ENCODE measurements at places on chromosomes 4 and X.

DNA sequence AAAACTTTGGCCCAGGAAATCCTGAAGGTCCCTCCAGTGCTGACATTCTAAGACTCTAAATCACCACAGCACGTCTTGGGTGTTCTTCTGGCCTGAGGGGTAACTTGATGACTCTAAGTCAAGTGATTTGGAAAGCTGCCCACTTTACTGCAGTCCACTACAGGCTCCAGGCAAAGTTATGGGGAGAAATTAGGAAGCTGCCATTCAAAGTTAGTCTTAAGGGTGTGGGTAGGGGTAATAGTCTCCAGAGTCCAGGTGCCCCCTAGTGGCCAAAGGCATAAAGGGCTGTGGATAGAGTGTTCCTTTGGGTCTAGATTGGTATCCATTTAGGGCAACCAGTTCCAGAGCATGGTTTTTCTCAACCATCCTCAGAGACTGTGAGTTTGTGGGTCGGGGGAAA is 38.7 kb upstream of the SLC16A2 start:
- peak; percentile 70 for DNase-seq

DNA sequence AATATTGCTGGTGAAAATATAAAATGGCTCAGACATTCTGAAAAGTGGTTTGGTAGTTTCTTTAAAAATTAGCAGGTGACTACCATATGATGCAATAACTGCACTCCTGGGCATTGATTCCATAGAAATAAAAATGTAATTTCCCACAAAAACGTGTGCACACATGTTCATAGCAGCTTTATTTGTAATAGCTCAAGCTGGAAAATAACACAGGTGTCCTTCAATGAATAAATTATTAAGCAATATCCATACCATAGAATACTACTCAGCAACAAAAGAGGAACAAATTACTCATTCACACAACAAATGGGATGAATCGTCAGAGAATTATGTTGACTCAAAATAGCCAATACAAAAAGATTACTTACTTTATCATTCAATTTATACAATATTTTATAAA is 893.7 kb upstream of the SLIT2 start:
- DNase-seq: no peak

- no peak for DNase-seq
Observed at GRCh38 chrX:49934148-49934547, 11.8 kb downstream of the CLCN5 start.

GRCh38 chr4:149754526-149754925 is 61.1 kb downstream of the IQCM start:
- no peak for DNase-seq

DNA sequence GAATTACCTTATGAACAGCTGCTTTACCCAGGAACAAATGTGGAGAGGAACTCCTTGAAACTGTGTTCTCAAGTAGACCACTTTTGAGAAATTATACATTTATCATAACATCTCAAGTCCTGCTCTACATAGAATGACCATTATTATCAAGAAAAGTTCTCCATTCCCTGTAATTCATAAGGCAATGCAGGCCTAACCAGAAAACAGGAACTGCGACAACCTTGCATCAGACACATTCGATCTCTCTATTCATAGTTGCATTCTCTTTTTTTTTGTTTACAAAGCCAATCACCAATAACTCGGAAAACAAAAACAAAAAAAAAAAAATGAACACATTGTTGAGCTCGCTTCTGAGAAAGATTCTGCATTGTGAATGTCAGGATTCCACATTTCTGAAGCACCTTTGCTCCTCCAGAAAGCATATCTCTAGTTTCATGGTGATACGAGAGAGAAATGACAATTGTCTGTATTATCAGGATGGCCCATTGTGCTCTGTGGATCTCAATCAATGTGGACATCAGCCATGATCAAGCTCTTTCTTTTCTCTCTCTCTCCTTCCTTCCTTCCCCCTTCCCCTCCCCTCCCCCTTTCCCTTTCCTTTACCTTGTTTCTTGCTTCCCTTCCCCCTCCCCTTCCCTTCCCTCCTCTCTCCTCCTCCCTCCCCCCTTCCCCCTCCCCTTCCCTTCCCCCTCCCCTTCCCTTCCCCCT is 32.4 kb upstream of the CD99 start:
- DNase-seq: no peak

GRCh38 chrX:13239272-13239671 is 80.6 kb downstream of the ATXN3L start:
- DNase-seq: no peak

DNA sequence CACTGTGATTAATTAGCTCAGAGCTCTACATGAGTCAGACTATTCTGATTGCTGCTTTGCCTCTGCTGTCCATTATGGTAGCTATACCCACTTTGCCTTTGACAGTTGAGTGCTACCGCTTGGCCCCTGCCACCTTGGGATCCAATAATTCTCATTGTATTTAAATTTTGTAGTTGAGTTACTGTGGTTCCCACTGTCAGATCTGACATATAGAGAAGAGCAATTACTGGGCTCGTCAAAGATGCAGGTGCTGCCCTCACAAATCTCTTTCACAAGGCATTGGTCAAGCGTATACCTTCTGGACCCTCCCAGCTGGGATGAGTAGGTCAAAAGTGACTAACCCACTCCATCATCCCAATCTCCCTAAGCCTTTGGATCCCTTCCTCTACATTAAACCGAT is 18.3 kb upstream of the PRDM8 start:
- DNase-seq: no peak

- no peak for DNase-seq
Observed at GRCh38 chr4:127896528-127896927, 15.8 kb downstream of the PLK4 start.

DNA sequence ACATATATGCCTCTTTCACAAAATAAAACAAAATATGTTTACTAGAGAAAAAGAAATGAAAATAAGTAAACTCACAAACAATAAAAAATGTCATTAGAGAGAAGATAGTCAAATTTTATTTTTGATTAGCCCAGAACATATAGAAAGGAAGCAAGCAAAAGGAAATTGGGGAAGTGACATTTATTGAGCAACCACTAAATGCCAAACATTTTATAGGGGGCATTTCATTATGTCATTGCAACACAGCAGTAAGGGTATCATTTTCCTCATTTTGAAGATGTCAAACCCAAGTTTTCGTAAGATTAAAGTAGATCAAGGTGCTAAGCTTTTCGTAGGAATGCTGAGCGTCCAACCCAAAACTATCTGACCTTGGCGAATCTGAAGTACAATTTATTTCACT is 1331.5 kb upstream of the PABPC4L start:
- DNase-seq: no peak

DNA sequence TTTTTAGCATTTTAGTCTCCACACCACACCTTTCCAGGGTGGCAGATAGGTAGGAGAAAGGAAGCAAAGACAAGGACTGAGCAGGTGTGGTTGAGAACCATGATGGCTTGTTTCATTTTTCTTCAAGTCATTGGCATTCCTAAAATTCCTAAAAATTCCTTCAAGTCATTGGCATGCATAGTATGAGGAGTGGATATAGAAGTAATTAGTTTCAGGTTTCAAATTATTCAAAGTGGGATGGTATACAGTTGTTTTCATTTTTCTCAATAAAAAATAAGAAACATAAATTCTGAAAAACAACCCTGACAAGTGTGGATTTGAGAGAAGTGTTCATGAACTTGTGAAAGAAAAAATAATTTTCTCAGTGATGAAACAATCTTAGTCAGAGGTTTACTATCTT is 22.3 kb upstream of the HERC3 start:
- no peak for DNase-seq

DNA sequence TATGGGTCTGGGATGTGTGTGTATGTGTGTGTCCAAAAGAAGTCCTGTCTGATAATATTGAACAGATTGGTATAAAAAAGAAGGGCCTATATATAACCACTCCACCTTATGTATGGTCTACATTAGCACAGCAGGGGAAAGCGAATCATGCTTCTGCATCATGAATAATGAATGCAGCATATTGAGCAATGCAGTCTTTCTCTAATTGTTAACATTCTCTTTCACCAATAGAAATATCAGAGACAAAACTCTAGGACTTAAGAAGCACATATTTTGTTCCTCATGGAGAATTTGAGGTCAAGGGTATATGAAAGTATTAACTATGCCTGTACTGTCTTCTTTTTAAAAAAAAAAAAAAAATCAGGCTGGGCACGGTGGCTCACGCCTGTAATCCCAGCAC is 264.3 kb upstream of the NOCT start:
- no peak for DNase-seq

- no peak for DNase-seq
Observed at GRCh38 chrX:69109706-69110105, 55.5 kb downstream of the PJA1 start.

- no peak for DNase-seq
Observed at GRCh38 chrX:17741123-17741511, 3.8 kb downstream of the SCML1 start.

DNA sequence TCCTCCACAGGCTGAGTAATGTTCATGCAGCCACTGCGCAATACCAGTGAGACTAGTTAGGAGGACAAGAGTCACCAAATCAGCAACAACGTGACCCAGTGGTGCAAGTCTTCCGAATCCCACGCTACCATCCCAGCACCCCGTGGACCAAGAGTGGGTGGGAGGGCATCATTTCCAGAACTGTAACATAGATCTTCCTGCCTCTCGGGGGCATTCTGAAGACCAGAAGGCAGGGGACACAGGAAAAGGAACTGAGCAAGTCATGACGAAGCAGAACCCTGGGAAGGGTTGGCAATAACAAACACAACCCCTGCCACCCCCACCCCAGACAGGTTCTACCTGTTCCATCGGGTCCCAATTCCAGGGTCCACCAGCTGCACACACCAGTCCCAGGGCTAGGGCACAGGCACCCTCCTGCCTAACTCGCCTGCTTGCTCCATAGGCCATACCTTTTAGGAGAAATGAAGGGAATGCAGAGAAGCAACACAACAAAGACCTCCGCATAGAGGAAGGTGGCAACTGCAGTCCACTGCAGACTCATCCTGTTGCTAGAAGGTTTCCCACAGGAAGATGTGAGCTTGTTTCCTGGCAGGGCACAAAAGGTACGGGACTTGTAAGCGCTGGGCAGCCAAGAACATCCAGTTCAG is 1.4 kb downstream of the BCAP31 start:
- no peak for DNase-seq

- no peak for DNase-seq
Observed at GRCh38 chrX:20487227-20487626, 220.5 kb upstream of the RPS6KA3 start.

DNA sequence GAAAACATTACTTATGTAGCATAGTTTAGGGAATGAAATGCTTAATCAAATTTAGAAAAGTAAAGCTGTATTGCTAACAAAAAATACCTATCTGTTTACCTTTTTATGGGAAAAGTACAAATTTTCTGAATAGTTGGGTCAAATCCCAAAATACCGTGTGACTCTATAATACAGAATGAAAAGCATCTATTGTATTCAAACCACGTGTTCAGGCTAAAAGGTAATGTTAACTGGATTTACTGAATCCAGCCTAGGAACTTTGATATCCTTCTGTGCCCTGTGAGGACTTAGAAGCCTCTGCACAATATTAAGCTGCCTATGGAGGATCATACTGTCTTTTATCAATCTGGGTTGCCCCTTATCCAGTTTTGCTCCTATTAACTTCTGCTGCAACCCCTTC is 36.3 kb upstream of the AGA start:
- DNase-seq: no peak

Data from CD4-positive, alpha-beta T cell treated with Interleukin-17A for 4 hours (primary cell).